ENCODE measurements at places on chromosomes 1 and 21. TPM values are rescaled to one million over a fixed set of nuclear protein-coding genes. Genes with fewer than 3 reads are reported as not detected.

The DISC1 gene
- 4.6 TPM for total RNA-seq

The KIAA1614 gene
- 6.5 TPM for total RNA-seq

The CTTNBP2NL gene
- 14.6 TPM for total RNA-seq

The ZNF691 gene
- 10.4 TPM for total RNA-seq

The CNR2 gene
- total RNA-seq = not detected

The BTBD19 gene
- total RNA-seq = 12.0 TPM

The ZBTB17 gene
- total RNA-seq = 47.1 TPM

All from uterine smooth muscle cell (primary cell).